Mesenteric fat pad (tissue), 1 donor: ENCODE measurements at places on chromosomes 5 and 9. TPM values are rescaled to one million over a fixed set of nuclear protein-coding genes. Genes with fewer than 3 reads are reported as not detected.

The TEK gene
- total RNA-seq: 16.3 TPM

The TERT gene
- total RNA-seq: not detected

The SNCAIP gene
- 3.6 TPM for total RNA-seq

DNA sequence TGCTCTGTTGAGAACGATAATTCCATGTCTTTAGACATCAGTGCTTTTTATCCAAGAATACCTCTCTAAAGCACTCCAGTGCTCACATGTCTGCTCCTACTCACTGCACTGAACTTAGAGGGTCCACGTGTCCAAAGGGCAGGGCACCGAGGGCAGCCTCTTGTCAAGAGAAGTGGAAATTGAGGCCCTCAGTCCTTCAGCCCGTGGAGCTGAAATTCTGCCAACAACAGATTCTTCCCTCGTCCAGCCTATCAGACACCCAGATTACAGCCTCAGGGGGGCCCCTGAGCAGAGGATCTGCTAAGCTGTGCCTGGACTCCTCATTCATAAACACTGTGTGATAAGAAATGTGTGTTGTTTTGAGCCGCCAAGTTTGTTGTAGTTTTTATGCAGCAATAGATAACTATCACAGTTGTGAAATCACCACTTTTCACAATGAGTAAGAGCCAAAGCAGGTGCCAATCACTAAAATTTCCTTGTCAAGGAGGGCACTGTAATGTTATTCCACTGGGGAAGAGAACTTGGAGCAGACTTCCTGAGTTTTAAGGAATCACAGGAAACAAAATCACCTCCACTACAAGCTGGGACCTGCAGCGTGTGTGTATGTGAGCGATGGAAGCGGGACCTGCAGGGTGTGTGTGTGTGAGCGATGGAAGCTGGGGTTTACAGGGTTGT, 58.8 kb upstream of the IGFBPL1 start:
- DNase-seq: no peak

DNA sequence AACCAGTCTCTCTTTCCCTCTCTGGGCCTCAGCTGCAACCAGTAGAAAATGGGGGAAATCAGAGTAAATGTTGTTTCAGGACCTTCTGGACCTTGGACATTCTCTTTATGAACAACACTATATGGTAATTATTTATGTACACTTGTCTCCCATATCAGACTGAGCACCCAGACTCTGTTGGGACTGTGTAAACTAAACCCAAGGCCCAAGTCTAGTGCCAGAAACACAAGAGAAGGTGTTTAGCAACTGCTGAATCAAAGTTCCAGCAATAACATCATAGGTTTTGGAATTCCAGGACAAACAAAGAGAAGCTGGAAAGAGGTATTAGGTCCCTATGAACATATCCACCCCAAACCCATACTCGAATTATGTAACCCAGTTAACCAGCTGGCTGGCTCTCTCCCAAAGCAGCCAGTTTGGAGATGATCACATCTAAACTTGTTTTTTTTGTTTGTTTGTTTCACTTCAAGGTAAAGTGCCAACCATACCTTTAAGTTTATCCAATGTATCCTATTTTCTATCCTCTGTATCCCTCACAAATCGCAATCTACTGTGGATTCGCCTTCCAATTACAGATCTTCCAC, 1.9 kb upstream of the RNF38 start:
- DNase-seq: no peak
